ENCODE measurements at places on chromosomes 16 and 17.

- no peak for DNase-seq
These were observed 9.1 kb downstream of the NAGPA start for GRCh38 chr16:5024632-5025031.

- no peak for DNase-seq
These were observed 8.6 kb upstream of the CHST6 start for GRCh38 chr16:75503801-75504200.

DNA sequence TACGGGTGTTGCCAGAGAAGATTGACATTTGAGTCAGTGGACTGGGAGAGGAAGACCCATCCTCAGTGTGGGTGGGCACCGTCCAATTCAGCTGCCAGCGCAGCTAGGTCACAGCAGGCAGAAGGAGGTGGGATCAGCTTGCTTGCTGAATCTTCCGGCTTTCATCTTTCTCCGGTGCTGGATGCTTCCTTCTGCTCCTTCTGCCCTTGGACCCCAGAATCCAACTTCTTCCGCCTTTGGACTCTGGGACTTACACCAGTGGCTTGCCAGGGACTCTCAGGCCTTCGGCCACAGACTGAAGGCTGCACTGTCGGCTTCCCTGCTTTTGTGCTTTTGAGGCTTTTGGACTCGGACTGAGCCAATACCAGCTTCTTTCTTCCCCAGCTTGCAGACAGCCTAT, 46.1 kb upstream of the RPL38 start:
- no peak for DNase-seq

GRCh38 chr16:28219282-28219681, 7.5 kb upstream of the XPO6 start:
- no peak for DNase-seq

DNA sequence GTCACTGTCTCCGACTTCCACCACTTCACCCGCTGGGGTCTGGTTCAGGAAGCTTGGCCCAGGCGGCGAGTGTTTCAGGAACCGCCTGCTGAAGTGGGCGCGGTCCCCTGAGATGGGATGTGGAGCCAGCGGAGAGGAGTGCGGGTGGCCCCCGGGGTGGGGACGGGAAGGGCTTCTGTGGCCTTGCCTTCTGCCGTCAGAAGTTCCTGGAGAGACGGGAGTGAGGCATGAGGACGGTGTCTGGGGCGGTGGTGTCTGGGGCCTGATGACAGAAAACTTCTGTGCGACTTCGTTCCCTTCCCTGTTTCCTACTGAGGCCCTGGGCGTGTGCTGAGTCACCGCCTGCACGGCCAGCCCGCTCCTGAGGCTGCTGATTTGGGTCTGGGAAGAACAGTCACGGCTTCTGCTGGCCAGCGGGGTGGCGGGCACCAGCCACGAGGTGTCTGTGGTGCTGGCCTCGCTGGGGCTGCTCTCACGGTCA, 12.3 kb upstream of the NLRC3 start:
- DNase-seq: peak; percentile 89

DNA sequence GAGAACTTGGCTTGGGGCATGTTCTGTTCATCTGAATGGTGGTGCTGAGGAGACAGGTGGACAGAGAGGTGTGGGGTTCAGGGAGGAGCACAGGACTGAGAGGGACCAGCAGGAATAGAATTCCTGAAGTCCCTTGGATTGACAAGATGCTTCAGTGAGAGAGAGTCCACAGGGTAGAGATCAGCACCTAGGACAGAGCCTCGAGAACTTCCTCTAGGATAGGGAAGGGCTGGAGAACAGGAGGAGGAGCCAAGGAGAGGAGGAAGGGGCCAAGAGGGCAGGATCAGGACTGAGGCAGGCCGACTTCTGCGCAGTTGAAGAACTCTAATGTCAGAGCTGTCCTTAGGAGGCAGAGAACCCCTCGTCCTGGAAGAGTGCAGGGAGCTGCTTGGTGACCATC, 138.4 kb downstream of the PRKCB start:
- DNase-seq: no peak

GRCh38 chr17:12310811-12311210, 290.1 kb downstream of the MAP2K4 start:
- DNase-seq: no peak

DNA sequence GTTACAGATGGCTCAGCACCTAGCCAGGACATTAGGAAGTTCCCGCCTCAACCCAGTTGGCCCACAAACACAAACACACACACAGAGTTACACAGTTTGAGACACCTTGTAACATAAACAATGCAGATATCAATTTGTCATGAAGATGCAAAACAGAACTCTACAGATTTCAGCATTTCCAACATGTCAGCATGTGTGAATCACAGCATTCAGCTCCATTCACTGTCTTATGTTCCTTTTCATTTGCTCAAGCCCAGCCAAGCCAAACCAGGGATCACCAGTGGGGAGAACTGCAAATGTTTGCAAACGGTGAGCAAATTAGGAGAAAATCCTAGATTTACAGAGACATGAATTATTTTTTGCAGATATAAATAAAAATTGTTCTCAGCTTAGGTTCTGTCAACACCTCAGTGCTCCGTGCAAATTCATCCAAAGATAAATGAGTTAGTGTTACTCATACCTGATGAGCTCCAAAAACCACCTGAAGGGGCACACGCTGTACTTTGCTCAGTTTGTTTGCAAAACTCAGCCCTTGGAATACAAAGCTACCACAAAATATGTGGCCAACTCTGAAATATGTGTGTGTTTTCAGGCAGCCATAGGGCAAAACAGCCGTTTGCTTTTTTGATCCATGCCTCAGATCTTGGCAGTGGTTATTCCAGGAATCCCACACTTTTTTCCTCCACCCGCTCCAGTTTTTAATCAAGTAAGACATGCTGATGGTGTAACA, 16.3 kb upstream of the COX10 start:
- no peak for DNase-seq

DNA sequence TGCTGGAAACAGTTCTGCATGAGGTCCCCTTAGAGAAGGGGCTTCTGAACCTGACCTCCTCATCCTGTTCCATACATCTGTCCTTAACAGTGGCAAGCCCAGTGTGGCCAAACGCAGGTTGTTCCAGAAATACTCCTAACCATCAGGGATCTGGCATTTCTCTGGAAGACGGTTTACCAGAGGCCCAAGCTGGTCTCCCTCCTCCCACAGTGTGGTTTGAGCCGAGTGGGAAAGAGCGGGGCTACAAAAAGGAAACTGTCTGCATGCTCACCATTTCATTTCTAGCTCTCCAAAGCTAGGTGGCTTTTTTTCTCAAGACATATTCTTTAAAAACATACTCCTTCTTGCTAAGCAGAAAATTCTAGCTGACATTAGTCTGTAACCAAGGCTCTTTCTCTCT, 6.0 kb downstream of the MXRA7 start:
- DNase-seq: no peak

- DNase-seq: no peak
These were observed 190.1 kb upstream of the FOXF1 start for GRCh38 chr16:86320237-86320595.

DNA sequence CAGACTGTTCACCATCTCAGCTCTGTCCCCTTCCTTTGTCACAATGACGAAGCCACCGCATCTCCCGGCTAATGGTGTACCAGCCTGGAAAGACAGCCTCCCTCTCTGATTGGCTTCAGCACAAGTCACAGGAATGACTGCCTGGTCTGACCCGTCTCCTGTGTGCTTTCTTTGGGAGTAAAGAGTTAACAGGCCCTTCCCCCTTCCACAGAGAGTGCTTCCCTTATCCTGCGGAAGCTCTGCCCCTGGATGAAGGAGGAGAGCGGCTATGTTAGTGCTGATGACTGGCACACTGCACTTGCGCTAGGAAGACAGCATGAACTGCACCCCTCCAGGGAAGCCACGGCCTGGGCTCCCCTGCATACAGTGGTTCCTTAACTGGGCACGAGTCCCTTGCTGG, 11.3 kb downstream of the USB1 start:
- DNase-seq: no peak

GRCh38 chr16:3145660-3146059, 10.8 kb downstream of the ZNF213 start:
- DNase-seq: no peak

DNA sequence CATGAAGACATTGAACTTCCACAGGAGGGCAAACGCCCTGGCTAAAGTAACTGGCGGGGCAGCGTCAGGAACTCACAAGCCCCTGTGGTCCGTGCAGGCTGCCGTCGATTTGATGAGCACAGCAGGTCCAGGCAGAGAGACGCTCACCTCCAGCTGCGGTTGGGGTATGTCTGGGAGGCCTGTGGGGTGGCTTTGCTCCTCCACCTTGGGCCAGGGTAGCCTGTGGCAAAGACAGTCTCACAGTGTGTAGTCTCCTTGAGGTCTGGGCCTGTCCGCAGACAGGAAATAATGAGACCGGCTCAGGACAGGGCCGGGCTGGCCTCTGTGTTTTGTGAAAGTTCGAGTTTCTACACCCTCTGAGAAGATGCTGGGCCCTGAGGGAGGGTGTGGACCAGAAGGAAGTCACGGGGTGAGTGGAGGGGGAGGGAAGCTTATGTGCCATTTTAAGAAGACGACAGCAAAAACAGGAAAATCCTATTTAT, 103.3 kb downstream of the METRNL start:
- peak; percentile 34 for DNase-seq
